ENCODE measurements at places on chromosomes 6 and 20.

DNA sequence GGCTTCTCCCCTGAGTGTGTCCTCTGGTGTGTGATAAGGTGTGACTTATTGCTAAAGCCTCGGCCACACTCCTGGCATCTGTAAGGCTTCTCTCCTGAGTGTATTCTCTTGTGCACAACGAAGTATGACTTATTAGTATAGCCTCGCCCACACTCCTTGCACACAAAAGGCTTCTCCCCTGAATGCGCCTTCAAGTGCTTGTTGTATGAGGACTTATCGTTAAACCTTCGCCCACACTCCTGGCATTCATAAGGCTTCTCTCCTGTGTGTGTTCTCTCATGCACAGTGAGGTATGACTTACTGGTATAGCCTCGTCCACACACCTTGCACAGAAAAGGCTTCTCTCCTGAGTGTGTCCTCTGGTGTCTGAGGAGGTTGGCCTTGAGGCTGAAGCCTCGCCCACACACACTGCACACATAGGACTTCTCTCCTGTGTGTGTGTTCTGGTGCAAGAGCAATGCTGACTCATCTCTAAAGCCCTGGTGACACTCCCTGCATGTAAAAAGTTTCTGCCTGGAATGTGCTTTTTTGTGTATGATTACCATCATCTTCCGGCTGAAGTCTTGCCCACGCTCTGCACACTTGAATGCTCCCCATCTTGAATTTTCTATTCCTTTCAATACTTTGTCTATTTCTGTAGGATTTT lies 20.4 kb downstream of the ZNF337 start:
- DNase-seq = no peak

DNA sequence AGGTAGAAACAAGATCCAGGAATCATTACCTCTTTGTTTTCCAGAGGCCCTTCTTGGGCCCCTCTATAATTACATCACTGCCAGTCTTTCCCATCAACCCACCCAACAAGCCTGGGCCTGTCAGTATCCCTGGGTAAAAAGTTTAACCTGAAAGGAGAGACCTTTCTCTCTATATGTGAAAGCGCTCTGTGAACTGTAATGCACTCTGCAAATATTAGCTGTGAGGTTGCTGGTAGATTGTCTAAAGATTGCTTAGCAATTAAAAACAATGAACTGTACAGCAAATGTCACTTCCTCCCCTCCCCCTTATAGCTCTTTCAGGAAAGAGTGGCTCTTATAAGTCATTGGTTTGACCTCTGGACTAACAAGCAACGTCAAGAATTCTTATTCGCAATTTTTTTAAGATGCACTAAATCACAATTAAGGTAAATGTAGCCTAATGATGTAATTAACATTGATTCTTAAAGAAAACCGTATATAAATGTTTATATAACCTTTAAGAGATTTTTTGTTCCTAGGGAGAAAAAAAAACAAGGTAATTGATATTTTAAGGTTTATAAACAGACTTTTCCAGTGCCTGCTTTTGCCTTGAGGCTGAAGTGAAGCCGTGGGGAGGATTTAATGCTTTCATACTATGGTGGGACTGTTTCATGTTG lies 18.4 kb downstream of the ECT2L start:
- no peak for DNase-seq

DNA sequence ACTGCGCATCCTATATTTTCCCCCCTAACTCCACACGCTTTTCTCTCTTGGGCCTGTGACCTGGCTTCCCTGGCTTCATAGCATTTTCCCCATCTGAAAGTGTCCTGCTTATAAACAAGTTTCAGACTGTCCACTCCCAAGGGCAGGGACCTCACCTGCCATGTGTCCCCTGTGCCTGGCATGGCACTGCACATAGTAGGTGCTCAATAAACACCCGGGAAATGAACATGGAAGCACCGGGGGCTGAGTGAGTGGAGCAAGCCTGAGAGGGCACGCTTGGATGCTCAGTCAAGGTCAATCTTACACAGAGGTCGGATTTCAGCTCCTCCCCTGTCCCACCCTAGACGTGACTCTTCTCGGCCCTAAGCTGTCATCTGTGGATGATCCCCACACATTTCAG lies 96.9 kb downstream of the NFATC2 start:
- no peak for DNase-seq

- no peak for DNase-seq
Observed at GRCh38 chr6:127022302-127022701, 96.2 kb upstream of the RSPO3 start.

GRCh38 chr6:3731700-3732099 lies 19.8 kb downstream of the PXDC1 start:
- DNase-seq = no peak

DNA sequence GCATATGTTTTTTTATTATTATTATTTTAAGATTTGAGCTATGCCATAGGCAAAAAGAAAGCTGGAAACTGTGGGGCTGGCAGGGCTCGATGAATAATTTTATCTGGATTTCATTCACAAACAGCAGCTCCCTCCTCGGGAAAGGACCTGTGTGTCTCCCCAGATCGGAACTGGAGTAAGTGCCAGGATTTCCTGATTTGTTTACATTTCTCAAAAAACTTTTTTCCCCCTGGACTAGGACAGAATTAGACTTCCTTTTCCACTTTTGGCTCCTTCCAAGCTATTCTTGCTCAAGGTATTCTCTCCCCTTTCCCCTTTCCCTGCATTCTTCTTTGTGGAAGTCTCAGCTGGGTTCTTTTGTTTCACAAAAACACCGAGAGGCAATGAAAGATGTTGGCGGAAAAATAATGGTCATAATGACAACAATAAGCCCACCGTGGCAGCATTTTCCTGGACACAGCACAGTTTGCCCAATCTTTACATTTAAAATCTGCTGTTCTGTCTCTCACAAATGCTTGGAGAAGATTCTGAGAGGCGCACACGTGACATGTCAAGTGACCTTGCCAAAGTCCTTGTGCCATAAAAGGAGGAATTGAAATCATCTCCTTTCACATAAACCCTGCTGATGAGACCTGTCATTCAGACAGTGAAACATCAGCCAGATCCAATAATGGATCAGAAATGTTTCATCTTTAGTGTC lies 85.8 kb upstream of the PREP start:
- no peak for DNase-seq

GRCh38 chr6:32085759-32086459 lies 23.2 kb downstream of the TNXB start:
- no peak for DNase-seq

- DNase-seq = no peak
Observed at GRCh38 chr6:142871910-142872331, 73.1 kb downstream of the HIVEP2 start.

DNA sequence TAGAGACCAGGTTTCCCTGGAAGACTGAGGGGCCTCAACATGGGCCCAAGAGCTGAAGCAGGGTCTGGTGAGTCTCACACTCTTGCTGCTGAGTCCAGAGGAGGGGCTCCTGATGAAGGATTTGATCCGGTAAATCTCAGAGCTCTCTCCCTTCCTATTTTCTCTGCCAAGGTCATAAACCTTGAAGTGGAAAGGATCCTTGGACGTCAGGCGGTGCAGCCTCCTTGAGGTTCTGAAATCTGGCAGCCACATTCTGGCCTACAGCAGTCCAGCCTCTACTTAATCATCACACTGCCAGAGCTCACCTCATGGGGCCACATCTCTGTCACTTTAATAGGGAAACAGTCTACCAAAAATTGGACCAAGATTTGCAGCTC lies 24.0 kb downstream of the ACSS1 start:
- DNase-seq = no peak

- DNase-seq = no peak
Observed at GRCh38 chr6:37272834-37273566, 15.1 kb upstream of the TMEM217 start.

- DNase-seq = no peak
Observed at GRCh38 chr20:44598423-44599305, 16.3 kb downstream of the PKIG start.

DNA sequence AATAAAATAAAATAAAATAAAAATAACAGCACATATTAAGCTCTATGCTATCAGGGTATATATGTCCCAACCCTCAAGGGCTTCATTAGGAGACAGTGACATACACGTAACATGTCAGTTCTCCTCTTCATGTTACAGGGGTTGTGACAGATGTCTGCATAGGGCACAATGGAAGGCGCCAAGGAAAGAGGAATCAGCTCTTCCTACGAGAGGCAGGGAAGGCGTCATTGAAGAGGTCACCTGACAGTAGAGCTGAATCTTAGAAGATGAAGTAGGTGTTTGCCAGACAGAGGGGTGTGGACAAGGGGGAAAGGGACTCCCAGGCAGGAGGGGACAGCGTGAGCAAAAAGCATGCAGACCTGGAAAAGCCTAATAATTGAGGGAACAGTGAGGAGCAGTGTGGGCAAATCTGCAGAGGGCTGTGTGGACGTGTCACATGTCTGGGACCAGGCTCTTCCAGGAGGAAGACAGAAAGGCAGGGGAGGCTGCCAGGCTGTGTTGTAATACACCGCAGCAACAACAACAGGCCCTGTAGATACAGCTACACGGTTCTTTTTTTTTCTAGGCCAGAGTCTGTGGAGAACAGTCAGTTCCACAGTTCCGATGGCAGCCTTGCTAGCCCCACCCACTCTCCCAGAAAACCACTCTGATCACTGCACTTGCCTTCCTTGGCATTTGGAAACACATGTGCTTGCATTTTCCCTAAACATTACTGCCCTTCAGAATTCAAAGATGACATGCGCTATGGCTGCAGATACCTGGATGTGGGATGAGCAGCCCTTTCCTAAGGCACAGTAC lies 2.5 kb upstream of the FKBP5 start:
- no peak for DNase-seq

GRCh38 chr20:6575912-6576401 lies 191.5 kb upstream of the BMP2 start:
- no peak for DNase-seq

Measured in stimulated activated CD8-positive, alpha-beta memory T cell treated with anti-CD3 and anti-CD28 coated beads, Interleukin-4, amount 100 ng/mL, for 1 hour (primary cell).